ENCODE measurements at places on chromosomes 1 and 21.
A peak's percentile ranks its signal among the peaks of the same experiment; 100 is the strongest.

- DNase-seq: no peak
Observed at GRCh38 chr1:29809446-29810120, 573.3 kb downstream of the PTPRU start.

- DNase-seq: no peak
Observed at GRCh38 chr1:147202576-147202975, 22.6 kb downstream of the FMO5 start.

- no peak for DNase-seq
Observed at GRCh38 chr1:23638188-23638619, 53.4 kb upstream of the RPL11 start.

GRCh38 chr1:92992054-92992453, 30.8 kb upstream of the DIPK1A start:
- DNase-seq: no peak

DNA sequence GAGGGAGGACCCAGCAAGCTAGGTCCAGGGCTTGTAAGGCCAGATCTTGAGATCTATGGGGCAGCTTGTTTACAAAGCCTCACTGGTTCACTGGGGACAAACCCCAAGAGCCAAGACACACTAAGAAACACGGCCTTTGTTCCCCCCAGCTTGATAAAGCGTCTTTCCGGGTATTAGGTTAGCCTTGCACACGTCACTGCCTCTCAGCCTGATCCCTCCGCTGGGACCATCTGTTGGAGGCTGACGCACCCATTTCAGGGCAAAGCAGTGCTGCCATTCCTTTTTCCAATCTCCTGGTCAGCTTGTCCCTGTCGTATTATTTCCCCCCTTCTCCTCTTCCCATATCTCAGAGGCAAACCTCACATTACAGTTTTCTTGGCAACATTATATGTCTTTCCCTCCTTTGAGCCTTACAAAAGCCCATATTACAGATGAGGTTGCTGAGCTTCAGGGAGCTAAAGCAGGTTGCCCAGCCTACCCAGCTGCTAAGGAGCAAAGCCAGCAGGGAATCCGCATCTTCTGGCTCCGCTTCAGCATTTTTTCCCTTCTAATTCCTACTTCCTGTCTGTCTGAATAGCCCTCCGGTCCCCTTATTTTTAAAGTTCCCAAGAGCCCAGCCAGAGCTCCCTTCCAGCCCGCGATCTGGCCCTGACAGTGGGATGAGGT, 4.1 kb downstream of the HEYL start:
- no peak for DNase-seq

DNA sequence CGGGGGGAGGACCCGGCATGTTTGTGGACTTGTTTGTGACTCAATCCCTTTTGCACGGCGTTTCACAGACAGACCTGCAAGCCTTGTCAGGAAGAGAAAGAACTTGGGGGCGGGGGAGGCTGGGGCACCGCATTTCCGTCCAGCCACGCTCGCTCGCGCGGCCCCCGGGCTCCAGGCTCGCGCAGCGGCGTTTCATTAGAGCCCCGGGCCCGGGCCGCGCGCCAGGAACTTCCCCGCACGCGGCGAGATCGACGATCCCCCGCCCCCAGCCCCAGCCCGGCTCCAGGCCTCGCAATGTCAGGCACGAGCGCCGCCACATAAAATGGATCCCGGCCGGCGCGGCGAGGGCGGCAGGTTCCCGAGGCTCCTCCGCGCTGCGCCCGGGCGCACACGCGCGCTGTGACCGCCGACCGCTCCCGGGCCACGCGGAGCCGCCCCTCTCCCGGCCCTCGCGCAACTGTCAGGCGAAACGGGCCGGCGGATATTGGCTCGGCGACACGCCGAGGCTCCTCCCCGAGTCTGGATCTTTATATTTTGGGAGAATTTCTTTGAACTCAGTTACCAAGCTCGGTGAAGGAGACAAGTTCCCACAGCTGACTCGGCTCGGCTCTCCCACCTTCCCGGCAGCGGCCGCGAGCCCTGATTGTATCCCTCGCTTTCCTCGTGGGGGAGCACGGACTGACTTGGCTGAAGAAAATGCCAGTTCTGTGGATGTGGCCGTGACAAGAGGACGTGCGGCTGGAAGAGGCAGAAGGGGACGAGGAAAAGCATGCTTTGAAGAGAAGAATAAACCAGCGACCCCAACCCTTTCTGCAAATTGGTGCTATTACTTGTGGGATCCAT, at the start of gene KIF26B:
Gene KIF26B (plus strand): TSS at position 557 of the 843 bp plus-strand sequence. CDS start 440 bp downstream, outside the sequence.
- DNase-seq: peak; percentile 52

DNA sequence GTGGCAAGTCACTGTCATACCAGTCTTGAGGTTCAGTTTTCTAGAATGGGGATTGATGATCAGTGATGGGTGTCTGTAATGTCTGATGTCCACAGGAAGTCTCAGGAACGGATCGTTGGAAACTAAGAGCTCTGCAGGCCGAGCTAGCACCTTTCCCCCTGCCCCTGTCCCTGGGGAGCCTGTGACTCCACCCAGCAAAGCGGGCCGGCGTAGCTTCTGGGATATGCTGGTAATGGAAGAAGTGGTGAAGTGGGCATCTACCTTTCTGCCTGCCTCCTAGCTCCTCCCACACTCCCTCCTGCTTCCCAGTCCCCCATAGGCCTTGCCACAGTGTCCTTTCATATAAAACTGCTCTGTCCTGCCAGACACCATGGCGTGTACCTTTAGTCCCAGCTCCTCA, 13.4 kb downstream of the HYI start:
- no peak for DNase-seq

DNA sequence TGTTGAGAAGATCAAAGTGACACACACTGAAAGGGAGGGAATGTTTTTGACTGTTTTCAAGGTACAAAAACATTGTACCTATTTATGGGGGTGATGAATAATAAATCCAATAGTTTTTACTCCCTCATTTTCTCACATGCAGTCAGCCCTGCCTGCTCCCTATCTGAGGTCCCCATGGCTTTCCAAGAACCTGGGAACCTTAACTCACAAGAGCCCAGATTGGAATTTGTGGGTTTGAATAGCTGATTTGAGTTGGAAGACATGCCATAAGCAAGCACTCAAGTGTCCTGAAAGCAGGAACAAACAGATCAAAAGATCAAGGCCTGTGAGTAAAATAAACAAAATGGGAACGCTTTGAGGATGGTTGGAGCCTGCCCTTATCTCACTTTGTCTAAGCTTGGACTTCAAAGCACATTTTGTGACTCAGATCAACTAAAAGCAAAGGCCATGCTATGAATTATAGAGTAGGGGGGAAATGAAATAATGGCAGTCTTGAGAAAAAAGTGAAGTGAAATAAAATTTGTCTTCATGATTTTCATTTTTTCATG, 136.6 kb downstream of the LYPLAL1 start:
- peak; percentile 14 for DNase-seq

- no peak for DNase-seq
Observed at GRCh38 chr1:37035014-37035691, 838 bp upstream of the GRIK3 start.

DNA sequence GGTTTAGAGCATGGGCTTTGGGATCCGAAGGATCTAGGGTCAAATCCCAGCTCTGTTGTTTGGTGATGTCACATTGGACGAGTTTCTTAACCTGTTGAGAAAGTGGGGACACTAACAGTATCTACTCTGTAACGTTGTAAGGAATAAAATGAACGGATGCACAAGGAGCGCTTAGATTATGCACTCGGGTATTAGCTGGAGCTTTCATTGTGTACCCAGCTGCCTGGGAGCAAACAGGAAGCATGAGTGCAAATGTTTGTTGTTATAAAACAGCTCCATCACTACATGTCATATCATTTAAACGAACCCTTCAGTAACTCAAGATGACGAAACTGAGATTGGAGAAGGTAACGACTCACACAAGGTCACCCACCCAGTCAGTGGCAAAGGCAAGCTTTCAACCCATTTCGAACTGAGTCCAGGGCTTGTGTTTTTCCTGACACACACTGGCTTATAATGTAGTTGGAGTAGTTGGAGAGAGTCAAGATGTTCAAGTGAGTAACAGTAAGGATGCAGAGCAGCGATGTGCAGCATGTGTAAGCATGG, 16.2 kb upstream of the SLC6A17 start:
- DNase-seq: no peak

GRCh38 chr1:186875896-186876835, 47.4 kb downstream of the PLA2G4A start:
- no peak for DNase-seq

GRCh38 chr1:101410048-101410878, 173.4 kb downstream of the S1PR1 start:
- no peak for DNase-seq

DNA sequence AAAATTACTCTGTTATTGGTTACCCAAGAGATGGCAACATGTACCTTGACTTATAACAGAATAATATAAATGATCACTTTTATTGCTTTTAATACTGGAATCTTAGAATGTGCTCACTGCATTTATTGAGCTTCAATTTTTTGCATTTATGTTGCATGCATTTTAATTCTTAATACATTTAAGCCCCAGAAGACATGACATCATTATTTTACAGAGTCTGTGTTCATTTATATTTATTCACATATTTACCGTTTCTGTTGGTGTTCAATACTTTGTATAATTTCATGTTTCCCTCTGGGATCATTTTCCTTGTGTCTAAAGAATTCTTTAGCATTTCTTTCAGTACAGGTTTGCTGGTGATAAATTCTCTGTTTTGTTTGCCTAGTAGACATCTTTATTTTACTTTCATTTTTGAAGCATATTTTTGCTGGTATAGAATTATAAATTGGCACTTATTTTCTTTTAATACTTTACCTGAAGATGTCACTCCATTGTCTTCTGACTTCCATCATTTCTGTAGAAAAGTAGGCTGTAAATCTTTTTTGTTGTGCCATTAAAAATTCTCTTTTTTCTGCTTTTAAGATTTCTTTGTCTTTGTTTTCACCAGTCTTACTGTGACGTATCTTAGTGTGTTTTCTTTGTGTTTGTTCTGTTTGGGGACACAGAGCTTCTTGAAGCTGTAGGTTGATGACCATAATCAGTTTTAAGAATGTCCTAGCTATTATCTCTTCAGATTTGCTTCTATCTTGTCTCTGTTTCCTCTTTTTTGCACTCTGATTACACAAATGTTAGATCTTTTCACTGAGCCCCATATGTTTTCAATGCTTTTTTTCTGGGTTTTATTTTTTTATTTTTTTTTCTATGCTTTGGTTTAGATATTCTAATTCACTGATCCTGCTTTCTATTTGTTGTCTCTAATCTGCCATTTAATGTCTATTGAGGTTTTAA, 26.9 kb downstream of the DISP3 start:
- no peak for DNase-seq

DNA sequence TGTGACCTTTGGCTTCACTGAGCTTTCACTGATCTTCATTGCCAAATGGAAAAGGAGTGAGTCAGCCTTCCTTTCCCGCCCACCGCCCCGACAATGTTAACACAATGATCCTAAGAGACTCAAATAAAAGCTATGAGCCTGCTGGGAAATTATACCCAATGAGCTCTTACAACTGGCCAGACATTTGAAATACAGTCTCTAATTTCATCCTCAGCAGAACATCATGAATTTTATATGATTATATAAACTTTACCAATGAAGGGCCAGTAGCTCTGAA, 252.5 kb downstream of the SIPA1L2 start:
- DNase-seq: no peak

DNA sequence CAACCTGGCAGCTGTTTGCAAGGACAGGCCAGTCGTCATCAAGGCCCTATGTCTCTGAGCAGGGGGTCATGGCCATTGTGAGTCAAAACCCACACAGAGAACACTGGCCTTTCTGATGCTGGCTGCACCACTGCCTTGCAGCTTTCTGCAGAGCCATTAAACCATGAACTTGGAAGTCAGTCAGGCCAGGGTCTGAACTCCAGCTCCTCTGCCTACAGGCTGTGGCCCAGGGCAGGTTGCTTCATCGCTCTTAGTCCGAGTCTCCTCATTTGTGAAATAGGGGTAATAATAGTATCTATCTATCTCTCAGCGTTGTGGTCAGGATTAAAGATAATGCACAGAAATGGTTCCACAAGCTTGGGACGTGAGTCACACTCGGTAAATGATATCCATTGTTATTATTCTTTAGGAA, 35.8 kb upstream of the HIVEP3 start:
- peak; percentile 39 for DNase-seq

GRCh38 chr21:17775431-17776126, 43.6 kb downstream of the C21orf91 start:
- no peak for DNase-seq

DNA sequence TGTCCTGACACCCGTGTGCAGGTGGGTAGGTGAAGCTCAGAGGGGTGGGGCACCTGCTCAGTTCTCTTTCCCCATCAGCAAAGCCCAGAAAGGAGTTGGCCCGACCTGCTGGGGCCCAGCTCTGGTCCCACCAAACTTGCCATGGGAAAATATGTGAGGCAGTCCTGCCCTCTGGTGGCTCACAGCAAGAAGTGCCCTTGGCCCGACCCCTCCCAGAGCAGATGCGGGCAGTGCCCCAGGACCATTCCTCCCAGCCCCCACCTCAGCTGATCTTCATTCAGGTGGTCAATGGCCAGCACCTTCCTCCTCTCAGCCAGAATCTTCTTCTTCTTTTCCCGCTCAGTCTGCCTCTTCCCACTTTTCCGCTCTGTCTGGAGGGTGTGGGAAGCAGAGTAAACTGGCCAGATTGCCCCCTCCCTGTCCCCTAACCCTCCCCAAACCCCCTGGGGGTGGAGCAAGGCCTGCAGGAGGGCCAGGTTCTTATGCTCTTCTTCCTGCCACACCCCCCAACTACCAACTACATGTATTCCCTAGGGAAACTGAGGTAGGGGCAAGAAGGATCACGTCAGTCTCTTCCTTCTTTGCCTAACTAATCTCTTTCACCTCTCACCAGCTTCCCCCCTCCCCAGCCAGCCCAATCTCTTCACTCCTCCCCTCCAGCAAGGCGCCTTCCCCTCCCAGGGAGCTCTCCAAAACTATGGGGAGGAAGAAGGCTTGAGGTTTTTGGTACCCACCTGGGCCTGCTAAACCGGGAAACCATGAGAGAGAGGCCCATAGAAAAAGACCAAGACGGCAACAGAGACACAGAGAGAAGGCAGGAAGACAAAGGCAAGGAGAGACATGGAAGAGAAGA, 15.6 kb downstream of the TNNT2 start:
- peak; percentile 98 for DNase-seq

GRCh38 chr1:230704830-230705229, 9.1 kb downstream of the AGT start:
- no peak for DNase-seq

GRCh38 chr1:228544921-228545591, 57.9 kb downstream of the RNF187 start:
- no peak for DNase-seq

- DNase-seq: peak; percentile 78
Observed at GRCh38 chr1:24463776-24464735, 38.6 kb upstream of the RCAN3 start.

- no peak for DNase-seq
Observed at GRCh38 chr1:158799689-158800088, 18.7 kb upstream of the OR6N2 start.

- DNase-seq: no peak
Observed at GRCh38 chr1:45615885-45616284, 8.0 kb downstream of the CCDC17 start.

GRCh38 chr1:195899762-195900352, 708.4 kb downstream of the KCNT2 start:
- DNase-seq: no peak

DNA sequence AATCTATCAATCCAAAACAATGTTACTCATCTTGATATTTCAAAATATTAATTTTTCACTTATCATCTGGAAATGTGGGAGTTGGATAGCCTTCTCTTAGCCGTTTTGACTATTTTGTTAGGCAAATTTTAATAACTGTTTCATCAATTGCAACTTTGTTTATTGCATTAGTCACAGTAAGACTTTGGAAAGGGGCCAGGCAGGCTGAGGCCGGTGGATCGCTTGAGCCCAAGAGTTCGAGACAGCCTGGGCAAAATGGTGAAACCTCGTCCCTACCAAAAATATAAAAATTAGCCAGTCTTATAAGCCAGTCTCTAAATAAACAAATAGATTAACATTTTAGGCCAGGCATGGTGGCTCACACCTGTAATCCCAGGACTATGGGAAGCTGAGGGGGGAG, 113.0 kb upstream of the NR5A2 start:
- no peak for DNase-seq

GRCh38 chr1:41504114-41505035, 19.9 kb upstream of the EDN2 start:
- no peak for DNase-seq

All from iPS-NIHi11 (cell line).